ENCODE measurements at places on chromosomes 11 and 22. TPM values are rescaled to one million over a fixed set of nuclear protein-coding genes. Genes with fewer than 3 reads are reported as not detected.
A peak's percentile ranks its signal among the peaks of the same experiment; 100 is the strongest.

- no peak for DNase-seq
Measured at GRCh38 chr11:103210543-103210942, 101.3 kb downstream of the DYNC2H1 start.

DNA sequence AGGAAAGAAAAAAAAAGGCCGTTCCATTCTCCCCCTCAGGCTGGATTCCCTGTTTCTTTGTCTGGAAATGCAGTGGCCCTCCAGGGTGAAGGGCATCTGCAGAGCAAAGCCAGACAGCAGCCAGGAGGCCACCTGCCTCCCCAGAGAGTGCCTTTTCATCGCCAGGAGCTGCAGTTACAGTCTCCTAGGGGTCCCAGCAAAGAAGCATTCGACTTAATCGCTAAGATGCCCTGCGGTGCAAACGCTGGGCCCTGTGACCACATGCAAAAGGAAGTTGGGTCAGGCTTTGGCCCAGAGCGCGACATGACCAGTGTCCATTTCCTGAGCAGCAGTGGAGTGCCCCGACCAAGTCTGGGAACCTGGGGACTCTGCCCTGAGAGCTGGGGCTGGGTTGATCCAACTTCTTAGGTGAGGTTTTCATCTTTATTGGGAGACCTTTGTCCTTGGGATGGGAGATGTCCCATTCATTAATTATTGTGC lies 304.6 kb downstream of the OPCML start:
- DNase-seq, result no peak

Gene BIRC2
- total RNA-seq, result 31.1 TPM

DNA sequence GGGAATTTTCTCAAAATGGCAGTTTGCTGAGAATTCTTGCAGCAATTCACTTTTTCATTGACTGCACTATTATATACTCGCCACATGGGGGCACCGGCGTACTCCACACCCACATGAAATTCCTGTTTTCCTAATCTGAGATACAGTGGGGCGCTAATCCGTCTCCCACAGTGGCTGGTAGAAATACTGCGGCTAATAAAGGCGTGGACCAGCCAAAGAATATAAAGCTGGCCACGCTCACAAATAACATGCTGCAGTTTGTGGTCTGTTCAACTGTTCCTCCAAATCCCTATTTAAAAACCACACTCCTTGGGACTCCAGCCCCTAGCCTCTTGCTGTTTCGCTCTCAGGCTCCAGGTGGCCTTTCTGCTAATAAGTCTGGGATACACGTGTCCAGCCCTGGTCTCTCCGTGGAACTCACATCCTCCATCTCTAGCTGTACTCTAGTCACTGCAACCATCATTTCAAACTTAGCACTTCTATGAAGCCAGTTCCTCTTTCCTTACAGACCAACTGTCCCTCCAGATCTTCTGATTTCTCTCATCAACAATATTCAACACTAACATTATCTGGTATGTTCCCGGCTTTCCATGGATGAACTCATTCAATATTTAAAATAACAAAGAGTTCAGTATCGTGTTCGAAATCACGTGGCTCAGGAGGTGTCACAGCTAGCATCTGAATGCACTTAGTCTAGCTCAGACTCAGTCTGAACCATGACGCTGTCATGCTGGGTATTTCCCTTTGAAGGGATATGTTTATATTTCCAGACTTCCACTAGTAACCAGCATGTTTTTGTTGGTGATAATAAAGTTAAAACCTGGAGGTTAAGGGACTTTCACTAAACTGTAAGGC lies 22.0 kb downstream of the TBRG1 start:
- DNase-seq, result peak; percentile 45

DNA sequence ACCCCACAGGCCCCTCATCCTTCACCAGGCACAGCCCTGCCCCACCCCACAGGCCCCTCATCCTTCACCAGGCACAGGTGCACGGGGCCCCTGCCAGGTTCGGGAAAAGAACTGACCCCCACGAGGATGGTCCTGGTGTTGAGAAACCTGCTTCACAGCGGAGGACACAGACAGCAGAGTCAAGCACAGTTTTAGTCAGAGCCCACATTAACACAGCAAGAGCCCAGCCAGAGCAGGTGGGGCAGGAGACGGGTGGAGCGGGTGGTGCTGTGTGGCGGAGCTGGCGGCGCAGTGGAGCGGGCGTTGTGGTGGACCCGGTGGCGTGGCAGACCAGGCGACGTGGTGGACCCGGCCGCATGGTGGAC lies 1085.5 kb downstream of the BRD1 start:
- DNase-seq, result no peak

Data from left ventricle myocardium superior (tissue), 1 donor.